ENCODE measurements at places on chromosomes 4 and X.

- no peak for DNase-seq
Measured at GRCh38 chr4:153916273-153916755, 127.4 kb upstream of the SFRP2 start.

GRCh38 chrX:6465756-6466155, 69.2 kb downstream of the VCX3A start:
- DNase-seq, result no peak

DNA sequence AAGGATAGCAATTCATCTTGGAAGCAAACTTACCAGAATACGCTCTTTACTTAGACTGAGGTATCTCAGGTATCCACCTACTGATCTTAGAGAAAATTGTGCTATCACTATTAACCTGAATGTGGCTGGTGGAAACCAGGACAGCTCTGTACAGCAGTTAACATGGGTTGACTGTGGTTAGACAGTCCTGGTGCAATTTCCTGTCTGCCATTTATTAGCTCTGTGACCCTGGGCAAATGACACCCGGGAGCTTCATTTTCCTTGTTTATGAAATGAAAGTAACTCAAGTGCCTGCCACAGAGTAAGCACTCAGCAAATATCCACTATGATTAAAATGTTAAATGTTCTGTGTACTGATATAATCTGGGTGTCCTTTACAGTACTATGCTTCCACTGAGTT, 60.0 kb downstream of the SMC1A start:
- no peak for DNase-seq

- no peak for DNase-seq
Measured at GRCh38 chrX:5397409-5397808, 831.3 kb downstream of the NLGN4X start.

DNA sequence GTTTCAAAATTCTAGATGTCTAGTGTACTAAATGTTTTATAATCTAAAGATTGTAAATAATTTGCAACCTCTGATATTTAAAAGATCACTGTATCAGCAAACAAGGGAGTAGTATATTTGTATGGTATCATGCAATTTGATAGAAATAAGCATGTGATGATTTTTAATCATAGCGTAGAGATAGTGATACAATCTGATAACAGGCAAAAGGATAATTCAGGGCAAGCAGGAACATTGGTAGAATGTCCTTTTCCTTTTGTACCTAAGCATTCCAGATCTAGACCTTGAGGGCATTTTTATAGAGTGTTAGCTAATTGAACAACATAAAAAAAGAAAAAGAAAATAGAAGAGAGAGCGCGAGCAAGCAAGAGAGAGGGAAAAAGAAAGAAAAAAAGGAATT, 1.4 kb downstream of the ANK2 start:
- no peak for DNase-seq

- no peak for DNase-seq
Measured at GRCh38 chr4:8581094-8581861, 1.1 kb downstream of the GPR78 start.

DNA sequence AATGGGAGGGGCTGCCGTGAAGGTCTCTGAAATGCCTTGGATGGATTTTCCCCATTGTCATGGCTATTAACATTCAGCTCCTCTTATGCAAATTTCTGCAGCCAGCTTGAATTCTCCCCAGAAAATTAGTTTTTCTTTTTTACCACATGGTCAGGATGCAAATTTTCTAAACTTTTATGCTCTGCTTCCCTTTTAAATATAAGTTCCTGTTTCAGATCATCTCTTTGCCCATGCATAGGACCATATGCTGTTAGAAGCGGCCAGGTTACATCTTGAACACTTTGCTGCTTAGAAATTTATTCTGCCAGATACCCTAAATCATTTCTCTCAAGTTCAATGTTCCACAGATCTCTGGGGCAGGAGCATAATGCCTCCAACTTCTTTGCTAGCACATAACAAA, 13.8 kb upstream of the CLDN34 start:
- DNase-seq, result peak; percentile 9

DNA sequence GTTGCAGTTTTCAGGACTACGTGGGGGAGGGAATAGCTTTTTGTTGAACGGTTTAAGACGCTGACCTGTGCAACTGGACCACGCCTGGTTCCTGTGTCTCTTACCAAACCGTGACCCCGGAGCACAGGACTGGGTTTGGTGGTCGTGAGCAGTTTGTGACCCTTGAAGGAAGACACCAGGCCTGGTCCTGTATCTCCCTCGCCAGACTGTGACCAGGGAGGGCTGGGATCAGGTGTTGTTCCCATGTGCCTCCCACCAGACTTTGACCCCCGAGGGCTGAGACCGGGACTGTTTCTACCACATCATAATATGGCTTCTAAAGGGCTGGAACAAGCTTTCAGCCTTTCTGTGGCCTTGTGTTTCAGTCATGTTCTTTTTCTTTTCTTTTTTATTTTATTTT, 683 bp downstream of the EBP start:
- no peak for DNase-seq

- DNase-seq, result no peak
Measured at GRCh38 chr4:24164054-24164693, 274.3 kb upstream of the PPARGC1A start.

- no peak for DNase-seq
Measured at GRCh38 chrX:133213117-133213516, 5.0 kb downstream of the TFDP3 start.

GRCh38 chr4:2804973-2805501, 12.2 kb downstream of the SH3BP2 start:
- no peak for DNase-seq

DNA sequence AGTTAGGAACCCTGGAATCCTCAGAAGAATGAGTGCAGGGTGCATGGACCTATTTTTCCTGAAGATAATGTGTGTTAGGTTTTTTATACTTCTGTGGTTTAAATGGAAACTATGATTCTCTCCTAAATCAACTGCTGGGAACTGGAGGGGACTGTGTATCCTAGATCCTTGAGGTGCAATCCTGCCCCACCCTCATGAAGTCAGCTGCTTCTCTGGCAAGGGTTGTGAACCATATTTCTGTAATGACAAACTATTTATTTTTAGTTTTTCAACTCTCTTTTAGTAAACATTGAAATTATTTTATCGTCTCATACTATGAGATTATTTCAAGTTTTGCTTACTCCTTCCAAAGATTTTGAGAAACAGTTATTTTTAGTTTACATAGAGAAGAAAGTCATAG, 25.8 kb upstream of the VEGFC start:
- no peak for DNase-seq

DNA sequence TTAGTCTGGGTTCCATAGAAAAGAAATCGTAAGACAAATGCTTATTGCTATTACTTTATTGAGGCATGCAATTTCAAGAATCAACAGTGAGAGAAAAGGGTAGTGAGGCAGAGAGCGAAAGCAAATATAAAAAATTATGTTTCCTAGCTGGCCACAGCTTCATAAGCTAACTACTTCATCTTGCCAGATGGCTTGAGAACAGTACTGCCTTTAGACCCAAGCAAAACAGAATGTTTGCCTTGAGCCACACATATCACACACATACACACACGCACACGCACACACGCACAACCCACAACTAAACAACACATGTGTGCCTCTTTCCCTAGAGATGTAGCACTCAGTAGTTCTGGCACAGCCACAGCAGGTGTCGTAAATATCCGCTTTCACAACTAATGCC, 31.6 kb upstream of the NR0B1 start:
- DNase-seq, result no peak

DNA sequence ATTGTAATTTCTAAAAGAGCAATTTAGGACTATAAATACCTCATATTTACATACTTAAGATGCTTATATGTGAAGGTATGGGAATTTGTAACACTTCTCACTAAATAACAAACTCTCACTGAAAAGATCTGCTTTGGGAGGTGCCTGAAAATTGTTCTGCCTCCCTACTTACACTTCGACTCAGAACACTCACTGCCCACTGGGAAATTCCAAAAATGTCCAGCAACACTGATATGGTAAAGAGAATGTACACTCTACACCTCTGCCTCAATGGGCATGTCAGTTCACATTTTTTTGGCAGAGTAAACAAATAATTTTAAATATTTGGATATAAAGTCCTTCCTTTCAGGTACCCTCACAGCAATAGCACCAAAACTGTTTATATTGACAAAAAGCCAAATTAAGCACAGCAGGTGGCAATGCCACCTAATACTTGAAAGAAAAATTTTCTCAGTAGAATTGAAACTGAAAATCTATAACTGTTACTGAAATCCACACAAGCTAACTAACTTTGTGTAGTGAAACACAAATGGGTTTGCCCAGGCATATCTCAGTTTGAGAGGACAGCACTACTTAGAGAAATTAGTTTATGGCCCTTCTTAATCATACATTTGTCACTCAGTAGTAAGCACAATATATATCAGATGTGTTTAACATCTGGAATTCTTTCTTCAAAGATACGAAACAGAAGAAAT, 67.1 kb downstream of the PRDM5 start:
- no peak for DNase-seq

- no peak for DNase-seq
Measured at GRCh38 chrX:140123446-140123845, 158.1 kb upstream of the CXorf66 start.

DNA sequence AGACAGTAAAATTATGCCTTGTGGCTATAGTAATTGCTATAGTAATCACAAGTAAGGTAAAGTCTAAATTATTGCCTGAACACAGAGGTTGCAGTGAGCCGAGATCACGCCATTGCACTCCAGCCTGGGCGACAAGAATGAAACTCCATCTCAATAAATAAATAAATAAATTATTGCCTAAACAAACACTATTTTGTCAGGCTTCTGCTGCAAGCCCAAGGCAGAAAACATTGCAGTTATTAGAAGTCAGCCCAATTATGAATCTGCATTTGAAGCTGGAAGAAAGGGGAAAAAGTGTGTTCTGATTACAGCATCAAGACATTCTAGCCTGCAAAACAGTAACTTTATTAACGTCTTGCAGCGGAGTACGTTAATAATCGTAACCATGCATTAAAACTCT, 17.1 kb downstream of the HSD17B13 start:
- DNase-seq, result no peak

DNA sequence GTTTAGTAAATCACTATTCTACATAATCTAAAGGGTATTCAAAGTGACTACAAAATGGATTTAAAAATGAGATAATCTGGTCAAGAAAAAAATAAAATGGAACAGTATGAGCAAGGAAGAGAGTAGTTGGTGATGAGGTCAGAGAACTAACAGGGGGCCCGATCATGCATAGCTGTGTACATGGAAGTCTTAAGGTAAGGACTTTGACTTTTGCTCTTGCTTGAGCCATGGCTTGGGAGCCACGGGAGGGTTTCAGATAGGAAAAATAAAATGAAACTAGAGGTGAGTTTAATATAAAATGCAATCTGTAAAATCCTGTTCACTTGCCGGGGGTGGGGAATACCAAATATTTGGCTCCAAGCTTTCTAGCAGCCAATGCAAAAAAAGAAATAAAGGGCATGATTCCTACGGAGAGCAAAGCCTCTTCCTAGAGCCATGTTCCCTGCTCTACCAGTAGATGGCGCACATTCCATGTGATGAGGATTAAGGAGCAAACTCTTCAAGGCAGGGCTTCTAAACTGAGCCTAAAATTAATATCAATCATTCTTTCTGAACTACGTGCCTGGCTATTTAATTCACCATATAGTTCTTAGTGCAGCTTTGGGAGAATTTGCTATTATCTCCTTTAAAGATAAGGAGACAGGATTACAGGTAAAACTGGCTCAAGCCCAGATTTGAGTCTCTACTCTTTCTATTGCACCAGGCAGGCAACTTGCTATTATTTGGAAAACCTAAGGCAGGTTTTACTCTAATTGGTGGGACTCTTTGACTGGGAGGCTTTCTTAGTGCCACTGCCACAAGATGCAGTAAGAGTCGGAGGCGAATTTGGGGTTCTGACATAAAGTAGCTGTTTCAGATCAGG, 6.8 kb upstream of the CLCN5 start:
- peak; percentile 47 for DNase-seq

DNA sequence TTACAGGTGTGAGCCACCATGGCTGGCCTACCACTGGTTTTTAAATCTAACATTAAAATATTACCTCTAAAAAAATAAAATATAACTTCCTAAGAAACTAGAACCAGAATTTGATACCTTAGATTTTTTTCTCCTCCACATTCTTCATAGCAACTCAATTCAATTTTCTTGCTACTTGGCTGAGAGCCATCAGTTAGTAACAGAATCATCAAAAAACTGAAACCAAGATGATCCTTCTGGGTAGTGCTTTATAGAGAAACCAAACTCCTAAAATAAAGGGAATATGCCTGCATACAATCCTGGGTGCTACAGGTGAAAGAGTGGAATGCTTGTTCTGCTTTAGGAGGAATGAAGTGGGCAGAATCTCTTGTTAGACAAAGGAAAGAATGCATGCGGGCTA, 64.4 kb downstream of the RPS3A start:
- no peak for DNase-seq
